ENCODE measurements at places on chromosomes 1 and 21.

DNA sequence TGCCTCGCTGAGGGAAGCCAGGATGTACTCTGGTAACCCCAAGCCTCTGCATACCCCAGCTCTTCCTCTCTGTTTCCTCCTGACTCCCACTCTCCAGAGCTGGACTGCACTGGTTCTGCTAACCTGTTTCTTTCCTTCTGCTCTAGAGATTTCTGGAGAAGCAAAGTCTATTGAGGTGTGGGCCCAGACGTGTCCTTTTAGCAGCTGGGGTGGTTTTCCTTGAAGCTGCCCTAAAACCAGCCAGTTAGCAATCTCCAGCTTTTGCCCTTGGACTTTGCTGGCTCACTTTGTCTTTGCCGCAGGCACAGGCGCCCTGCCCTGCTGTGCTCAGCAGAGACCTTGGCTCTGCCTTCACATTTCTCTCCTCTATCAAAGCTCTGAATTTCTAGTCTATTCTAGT lies 171.8 kb upstream of the IVNS1ABP start:
- no peak overlapping the region for H3K27ac ChIP-seq
- peaks cover 9% of the 10 kb centered on the region for H3K4me1 ChIP-seq
- DNase-seq: no peak
- H3K36me3 ChIP-seq: peaks cover 3% of the 10 kb centered on the region
- no peak overlapping the region for H3K4me3 ChIP-seq

GRCh38 chr1:189429610-189430009 lies 1048.1 kb downstream of the BRINP3 start:
- no peaks in the 10 kb centered on the region for H3K36me3 ChIP-seq
- H3K4me1 ChIP-seq: no peaks in the 10 kb centered on the region
- no peaks in the 10 kb centered on the region for H3K27me3 ChIP-seq
- DNase-seq: no peak

- H3K36me3 ChIP-seq: no peaks in the 10 kb centered on the region
- H3K27ac ChIP-seq: no peak overlapping the region
- H3K27me3 ChIP-seq: no peaks in the 10 kb centered on the region
- no peaks in the 10 kb centered on the region for H3K4me1 ChIP-seq
- peak; percentile 2 for DNase-seq
- no peak overlapping the region for H3K4me3 ChIP-seq
Observed at GRCh38 chr1:34460193-34460592, 283.5 kb downstream of the C1orf94 start.

GRCh38 chr1:229379846-229380245 lies 37.0 kb upstream of the CCSAP start:
- no peaks in the 10 kb centered on the region for H3K36me3 ChIP-seq
- peaks cover 5% of the 10 kb centered on the region for H3K27me3 ChIP-seq
- no peaks in the 10 kb centered on the region for H3K4me1 ChIP-seq
- H3K4me3 ChIP-seq: no peak overlapping the region
- H3K27ac ChIP-seq: no peak overlapping the region

GRCh38 chr1:75472089-75472970 lies 138.6 kb downstream of the SLC44A5 start:
- DNase-seq: no peak
- no peaks in the 10 kb centered on the region for H3K4me1 ChIP-seq

DNA sequence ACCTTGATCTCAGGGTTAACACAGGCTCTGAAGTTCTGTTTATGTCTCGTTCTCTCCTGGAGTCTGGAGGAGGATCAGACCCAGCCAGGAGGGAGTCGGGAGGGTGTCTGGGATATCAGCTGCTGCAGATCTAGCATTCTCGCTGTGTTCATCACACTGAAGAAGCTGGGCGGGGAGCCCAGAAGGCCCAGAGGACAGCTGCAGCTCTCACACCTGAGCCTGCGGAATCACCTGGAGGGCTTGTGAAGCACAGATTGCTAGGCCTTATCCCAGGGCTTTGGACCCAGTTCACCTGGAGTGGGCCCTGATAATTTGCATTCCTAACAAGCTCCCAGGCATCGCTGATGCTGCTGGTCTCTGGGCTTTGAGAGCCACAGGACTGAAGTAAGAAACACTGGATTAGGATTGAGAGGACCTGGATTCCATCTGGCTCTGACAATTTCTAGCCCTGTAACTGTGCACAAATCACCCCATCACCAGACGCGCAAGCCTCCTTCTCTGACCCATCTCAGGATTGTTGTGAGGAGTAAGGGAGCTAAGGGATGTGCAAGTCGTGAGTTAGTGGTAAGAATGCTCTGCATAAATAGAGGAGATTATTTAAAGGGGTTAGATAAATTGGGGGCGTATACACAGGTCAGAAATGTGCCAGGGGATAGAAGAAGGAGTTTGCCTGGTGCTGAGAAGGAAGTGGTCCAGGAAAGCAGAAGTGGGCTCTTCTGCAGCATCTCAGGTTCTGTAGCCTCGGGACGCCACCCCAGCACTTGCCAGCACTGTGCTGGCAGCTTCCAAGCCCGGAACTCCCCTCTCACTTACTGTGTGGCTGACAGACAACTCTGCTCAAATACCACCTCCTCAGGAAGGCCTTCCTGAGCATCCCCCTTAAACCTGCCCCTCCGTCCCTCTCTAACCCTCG lies 19.1 kb downstream of the ABCA4 start:
- no peak overlapping the region for H3K4me3 ChIP-seq
- H3K36me3 ChIP-seq: no peaks in the 10 kb centered on the region
- H3K27ac ChIP-seq: no peak overlapping the region
- DNase-seq: no peak
- H3K4me1 ChIP-seq: no peaks in the 10 kb centered on the region

DNA sequence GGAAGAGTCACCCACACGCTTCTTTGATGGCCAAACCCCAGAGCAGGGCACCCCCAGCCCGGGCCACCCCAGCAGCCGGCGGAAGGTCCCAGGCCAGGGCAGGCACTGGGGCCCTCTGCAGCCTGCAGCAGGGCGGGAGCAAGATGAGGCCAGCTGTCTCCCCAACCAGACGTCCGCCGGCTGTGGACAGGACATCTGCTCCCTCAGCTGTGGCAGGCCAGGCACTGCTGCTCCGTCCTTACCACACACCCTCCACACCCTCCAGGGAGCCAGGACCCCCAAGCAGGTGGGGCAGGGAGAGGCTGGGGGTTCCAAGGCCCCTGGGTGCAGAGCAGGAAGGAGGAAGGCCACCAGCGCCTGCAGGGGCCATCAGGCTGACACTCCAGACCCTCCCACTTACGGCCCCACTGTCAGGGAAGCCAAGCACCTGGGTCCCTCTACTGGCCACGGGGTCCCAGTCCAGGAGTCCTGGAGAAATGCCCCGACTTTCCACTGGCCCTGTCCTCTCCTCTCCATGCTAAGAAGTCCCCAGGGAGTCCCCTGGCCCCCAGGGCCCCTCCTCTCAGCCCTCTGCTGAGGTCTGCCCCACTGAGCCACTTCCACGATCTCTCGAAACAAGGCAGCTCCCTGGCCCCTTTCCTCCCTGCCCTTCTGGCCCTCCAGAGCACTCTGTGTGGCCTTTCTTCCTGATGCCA lies 5.6 kb downstream of the WNT9A start:
- H3K27me3 ChIP-seq: peaks cover 14% of the 10 kb centered on the region
- H3K27ac ChIP-seq: peak overlapping the region; percentile 34
- no peaks in the 10 kb centered on the region for H3K4me1 ChIP-seq
- H3K36me3 ChIP-seq: no peaks in the 10 kb centered on the region
- no peak for DNase-seq

DNA sequence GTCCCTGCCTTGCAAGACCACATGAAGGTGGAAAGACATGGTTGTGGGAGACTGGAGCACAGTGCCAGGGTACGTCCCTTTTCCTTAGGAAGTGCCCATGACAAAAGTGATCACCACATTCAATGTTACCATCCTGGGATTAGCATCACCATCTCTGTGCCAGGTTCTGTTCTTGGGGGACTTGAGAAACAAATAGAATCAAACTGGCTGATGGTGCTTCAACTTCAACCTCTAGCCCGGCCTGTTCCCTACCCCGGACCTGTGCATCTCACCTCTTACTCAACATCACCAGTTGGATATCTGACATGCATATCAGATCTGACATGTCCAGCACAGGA lies 153.3 kb downstream of the GRIK3 start:
- H3K27me3 ChIP-seq: peaks cover 9% of the 10 kb centered on the region
- H3K4me3 ChIP-seq: no peak overlapping the region
- H3K4me1 ChIP-seq: no peaks in the 10 kb centered on the region
- no peak for DNase-seq
- H3K36me3 ChIP-seq: no peaks in the 10 kb centered on the region

GRCh38 chr1:109025694-109026093 lies 16.2 kb downstream of the WDR47 start:
- H3K4me3 ChIP-seq: no peak overlapping the region
- H3K27ac ChIP-seq: no peak overlapping the region
- DNase-seq: no peak
- H3K4me1 ChIP-seq: peaks cover 6% of the 10 kb centered on the region

- DNase-seq: no peak
- peaks cover 4% of the 10 kb centered on the region for H3K27me3 ChIP-seq
- no peak overlapping the region for H3K27ac ChIP-seq
- H3K4me1 ChIP-seq: peaks cover 32% of the 10 kb centered on the region
- H3K36me3 ChIP-seq: peaks cover 2% of the 10 kb centered on the region
- no peak overlapping the region for H3K4me3 ChIP-seq
Observed at GRCh38 chr1:172382990-172383389, 37.5 kb upstream of the C1orf105 start.

DNA sequence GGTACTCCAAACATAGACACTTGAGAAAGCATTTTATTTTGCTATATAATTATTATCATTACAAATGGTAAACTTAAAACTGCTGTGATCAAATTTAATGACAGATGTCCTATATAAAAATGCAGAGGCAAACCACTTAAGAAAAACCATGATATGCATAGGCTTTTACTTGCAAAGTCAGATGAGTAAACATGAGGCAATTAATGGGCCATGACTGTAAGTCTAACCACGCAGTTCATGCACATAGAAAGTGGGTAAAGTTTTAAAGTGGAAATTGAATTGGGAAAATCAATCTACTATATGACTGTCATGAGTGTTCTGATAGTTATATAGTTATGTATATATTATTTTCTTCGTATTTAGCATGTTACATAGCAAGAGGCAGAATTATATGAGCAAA lies 219.2 kb downstream of the PTPRC start:
- peaks cover 45% of the 10 kb centered on the region for H3K36me3 ChIP-seq
- H3K4me3 ChIP-seq: no peak overlapping the region
- DNase-seq: no peak
- peaks cover 20% of the 10 kb centered on the region for H3K4me1 ChIP-seq
- H3K27me3 ChIP-seq: no peaks in the 10 kb centered on the region
- no peak overlapping the region for H3K27ac ChIP-seq

- no peaks in the 10 kb centered on the region for H3K4me1 ChIP-seq
- no peak for DNase-seq
- no peak overlapping the region for H3K27ac ChIP-seq
- no peaks in the 10 kb centered on the region for H3K36me3 ChIP-seq
- H3K4me3 ChIP-seq: no peak overlapping the region
- H3K27me3 ChIP-seq: peaks cover 6% of the 10 kb centered on the region
Observed at GRCh38 chr1:99553301-99553700, 92.6 kb upstream of the PALMD start.

- no peak for DNase-seq
- no peak overlapping the region for H3K27ac ChIP-seq
- peaks cover 13% of the 10 kb centered on the region for H3K36me3 ChIP-seq
Observed at GRCh38 chr1:213186168-213186567, 135.1 kb downstream of the RPS6KC1 start.

DNA sequence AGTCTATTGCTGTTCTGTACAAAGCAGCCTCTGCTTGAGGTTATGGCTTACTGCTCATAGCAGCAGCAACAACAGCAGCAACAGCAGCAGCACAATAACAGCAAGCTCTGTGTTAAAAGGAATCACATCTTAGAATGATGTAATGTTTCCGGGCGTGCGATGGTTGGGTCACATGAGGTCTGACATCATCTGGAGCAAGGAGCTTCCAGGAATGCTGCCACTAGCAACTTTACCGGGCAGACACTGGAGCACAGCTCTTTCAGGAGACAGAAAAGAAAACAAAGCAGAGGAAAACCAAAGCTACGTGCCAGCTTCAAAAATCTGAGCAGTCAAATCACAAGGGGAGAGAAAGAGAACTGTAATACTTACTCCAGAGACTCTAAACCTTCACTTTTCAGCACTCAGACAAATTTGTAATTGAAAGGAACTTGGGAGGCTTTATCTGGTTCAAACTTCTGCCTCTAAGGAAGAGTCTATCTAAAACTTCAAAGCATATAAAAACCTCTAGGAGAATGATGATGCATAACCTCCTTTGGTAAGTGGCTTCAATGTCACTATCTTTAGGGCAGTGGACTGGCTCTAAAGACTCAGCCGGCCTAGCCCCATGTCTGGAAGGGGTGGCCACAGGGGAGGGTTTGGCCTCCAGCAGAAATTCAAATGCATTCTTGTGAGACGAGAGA lies 28.3 kb upstream of the RAB3GAP2 start:
- no peaks in the 10 kb centered on the region for H3K36me3 ChIP-seq
- no peak for DNase-seq
- peak overlapping the region; percentile 21 for H3K27ac ChIP-seq
- H3K4me3 ChIP-seq: peak overlapping the region; percentile 31
- peaks cover 7% of the 10 kb centered on the region for H3K27me3 ChIP-seq

GRCh38 chr1:7565099-7565750 lies 205.9 kb upstream of the VAMP3 start:
- H3K27me3 ChIP-seq: no peaks in the 10 kb centered on the region
- no peak overlapping the region for H3K27ac ChIP-seq
- H3K4me1 ChIP-seq: no peaks in the 10 kb centered on the region
- no peaks in the 10 kb centered on the region for H3K36me3 ChIP-seq
- no peak overlapping the region for H3K4me3 ChIP-seq

DNA sequence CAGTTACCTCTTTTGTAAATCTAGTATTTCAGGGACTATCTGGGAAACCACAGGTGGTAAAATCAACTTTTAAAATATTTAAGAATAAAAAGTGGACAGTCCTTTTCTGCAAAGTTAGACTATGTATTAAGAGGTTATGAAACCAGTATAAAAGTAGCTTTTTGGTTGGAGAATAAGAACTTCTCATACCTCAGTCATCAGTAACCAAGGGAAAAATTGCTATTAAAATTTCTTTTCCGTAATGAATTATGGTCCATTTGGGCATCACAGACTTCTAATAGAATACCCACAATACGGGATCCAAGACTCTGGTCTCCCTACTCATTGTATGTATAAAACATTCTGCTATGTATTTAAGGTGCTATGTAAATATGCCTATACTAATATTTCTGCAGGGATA lies 51.9 kb downstream of the ABL2 start:
- no peaks in the 10 kb centered on the region for H3K27me3 ChIP-seq
- H3K4me1 ChIP-seq: no peaks in the 10 kb centered on the region
- H3K27ac ChIP-seq: no peak overlapping the region
- no peak for DNase-seq
- H3K4me3 ChIP-seq: no peak overlapping the region
- H3K36me3 ChIP-seq: peaks cover 1% of the 10 kb centered on the region

- no peaks in the 10 kb centered on the region for H3K27me3 ChIP-seq
- H3K36me3 ChIP-seq: peaks cover 34% of the 10 kb centered on the region
- peak within 1 kb of the TSS; percentile 95 for H3K4me3 ChIP-seq
- H3K4me1 ChIP-seq: peaks cover 28% of the 10 kb centered on the region
- H3K27ac ChIP-seq: peak within 1 kb of the TSS; percentile 98
Observed at GRCh38 chr1:42456010-42456753, at the start of the genes PPCS and ZMYND12. TSS of gene PPCS (plus strand) at chr1:42456543. CDS start at chr1:42456566, 23 bp downstream. TSS of gene ZMYND12 (minus strand) at chr1:42456022. CDS start at chr1:42455997, 25 bp downstream.

DNA sequence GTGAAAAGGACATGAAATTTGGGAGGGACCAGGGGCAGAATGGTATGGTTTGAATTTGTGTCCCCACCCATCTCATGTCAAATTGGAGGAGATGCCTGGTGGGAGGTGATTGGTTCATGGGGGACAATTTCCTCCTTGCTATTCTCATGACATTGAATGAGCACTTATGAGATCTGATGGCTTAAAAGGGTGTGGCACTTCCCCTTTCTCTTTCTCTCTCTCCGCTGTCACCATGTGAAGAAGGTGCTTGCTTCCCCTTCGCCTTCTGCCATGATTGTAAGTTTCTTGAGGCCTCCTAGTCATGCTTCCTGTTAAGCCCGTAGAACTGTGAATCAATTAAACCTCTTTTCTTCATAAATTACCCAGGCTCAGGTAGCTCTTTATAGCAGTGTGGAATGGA lies 7.6 kb upstream of the GBP4 start:
- H3K27ac ChIP-seq: no peak overlapping the region
- H3K4me1 ChIP-seq: peaks cover 15% of the 10 kb centered on the region
- DNase-seq: no peak
- no peaks in the 10 kb centered on the region for H3K27me3 ChIP-seq
- H3K36me3 ChIP-seq: peaks cover 15% of the 10 kb centered on the region
- no peak overlapping the region for H3K4me3 ChIP-seq

Measured in activated T-helper 1 cell treated with anti-CD3 and anti-CD28 coated beads, Interleukin-12 subunit alpha, Interleukin-12 subunit beta, Interleukin-2, Interleukin-4 antibody, amounts not matched to agents 30 ng/mL and 10 ng/mL and 1 ng/mL, durations not matched to agents 14 hours and 24 hours and 36 hours (primary cell).